ENCODE measurements at places on chromosomes 6 and 20.
A peak's percentile ranks its signal among the peaks of the same experiment; 100 is the strongest.

GRCh38 chr6:22071270-22072041, 225.4 kb downstream of the PRL start:
- DNase-seq: no peak

DNA sequence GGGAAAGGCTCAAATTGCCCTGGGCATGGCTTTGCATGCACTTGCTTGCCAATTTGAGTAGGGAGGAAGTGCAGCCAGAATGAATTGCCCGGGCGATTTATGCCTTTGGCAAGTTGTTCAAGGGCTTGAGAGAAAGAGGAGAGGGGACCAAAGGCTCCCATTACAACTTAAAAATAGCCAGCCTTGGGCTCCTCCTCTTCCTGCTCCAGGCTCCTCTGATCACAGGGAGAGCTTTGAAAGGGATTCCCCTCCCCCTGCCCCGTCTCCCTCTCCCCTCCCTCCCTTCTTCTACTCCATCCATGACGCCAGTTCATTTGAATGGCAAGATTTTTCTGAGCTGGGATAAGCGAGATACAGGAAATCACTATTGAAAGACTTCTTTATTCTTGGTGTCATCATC, 304.9 kb upstream of the JAG1 start:
- DNase-seq: no peak

DNA sequence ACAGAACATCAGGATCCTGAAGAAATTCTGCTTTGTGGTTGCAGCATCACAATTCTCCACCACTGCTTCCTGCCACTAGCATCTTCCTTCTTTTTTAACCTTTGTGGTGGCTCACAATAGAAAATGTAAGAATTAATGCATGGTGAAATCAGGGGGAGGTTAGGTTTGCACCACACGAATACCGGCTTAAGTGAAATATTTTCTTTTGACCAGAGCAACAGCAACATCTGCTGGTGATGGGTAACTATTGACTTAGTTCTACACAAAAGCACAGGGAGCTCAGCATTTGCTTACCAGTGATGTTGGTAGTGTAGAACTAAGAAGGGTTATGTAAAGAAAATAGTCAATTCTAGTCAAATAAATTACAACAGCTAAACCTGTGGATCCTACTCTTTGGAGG, 280.5 kb downstream of the SYNE1 start:
- DNase-seq: no peak

DNA sequence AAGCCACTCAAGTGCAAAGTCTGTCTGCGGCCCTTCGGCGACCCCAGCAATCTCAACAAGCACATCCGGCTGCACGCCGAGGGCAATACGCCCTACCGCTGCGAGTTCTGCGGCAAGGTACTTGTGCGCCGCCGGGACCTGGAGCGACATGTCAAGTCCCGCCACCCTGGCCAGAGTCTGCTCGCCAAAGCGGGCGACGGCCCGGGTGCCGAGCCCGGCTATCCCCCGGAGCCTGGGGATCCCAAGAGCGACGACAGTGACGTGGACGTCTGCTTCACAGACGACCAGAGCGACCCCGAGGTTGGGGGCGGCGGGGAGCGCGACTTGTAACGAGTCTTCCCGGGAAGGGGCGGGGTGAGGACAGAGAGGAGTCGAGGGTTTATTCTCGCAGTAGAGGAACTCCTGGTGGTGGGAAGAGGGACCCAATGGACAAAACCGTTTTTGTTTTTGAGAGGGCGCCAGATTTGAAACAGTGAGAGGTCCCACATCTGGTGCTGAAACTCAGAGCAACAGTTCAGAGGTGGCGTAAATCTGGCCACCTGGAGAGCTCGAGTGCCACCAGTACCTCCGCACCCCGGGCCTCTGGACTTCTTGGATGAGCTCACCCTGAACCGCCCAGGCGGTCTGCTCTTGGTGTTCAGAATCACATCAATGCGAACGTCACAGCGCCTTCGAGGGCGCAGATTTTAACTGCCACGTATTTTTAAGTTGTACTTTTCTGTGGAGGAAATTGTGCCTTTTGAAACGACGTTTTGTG, 8.0 kb downstream of the PRDM13 start:
- DNase-seq: peak; percentile 36

- DNase-seq: no peak
Observed at GRCh38 chr20:8693709-8694108, 375.2 kb upstream of the PLCB4 start.

- DNase-seq: no peak
Observed at GRCh38 chr6:89895276-89895874, 1.1 kb downstream of the GJA10 start.

DNA sequence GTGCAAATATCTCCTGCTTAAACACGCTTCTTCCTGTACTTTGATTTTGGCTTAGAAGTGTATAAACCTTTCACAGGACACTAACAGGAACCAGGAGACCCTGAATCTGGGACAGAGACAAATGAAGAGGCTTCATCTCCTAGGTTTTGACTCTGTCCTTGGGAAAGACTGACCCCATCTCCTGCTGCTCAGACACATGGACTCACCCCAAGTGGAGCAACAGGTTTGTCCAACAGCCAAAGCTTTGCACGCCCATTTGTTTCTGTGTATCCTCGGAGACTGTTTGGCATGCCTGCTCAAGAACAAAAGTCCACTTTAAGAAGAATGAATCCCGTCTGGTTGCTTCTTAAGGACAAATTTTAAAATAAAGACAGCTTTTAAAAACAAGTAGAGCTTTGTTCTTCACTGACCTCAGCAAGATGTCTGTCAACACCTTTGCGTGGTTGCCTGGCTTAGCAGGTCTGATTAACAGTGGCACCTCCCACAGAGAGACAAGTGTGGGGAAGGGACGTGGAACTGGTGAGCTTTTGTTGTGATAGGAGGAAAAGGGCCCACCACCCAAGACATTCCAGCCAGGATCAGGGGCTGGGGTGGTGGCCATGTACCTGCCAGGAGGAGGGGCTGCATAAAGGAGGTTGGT, 202.6 kb downstream of the SOD2 start:
- no peak for DNase-seq

- DNase-seq: no peak
Observed at GRCh38 chr20:13455713-13456112, 183.0 kb downstream of the TASP1 start.

DNA sequence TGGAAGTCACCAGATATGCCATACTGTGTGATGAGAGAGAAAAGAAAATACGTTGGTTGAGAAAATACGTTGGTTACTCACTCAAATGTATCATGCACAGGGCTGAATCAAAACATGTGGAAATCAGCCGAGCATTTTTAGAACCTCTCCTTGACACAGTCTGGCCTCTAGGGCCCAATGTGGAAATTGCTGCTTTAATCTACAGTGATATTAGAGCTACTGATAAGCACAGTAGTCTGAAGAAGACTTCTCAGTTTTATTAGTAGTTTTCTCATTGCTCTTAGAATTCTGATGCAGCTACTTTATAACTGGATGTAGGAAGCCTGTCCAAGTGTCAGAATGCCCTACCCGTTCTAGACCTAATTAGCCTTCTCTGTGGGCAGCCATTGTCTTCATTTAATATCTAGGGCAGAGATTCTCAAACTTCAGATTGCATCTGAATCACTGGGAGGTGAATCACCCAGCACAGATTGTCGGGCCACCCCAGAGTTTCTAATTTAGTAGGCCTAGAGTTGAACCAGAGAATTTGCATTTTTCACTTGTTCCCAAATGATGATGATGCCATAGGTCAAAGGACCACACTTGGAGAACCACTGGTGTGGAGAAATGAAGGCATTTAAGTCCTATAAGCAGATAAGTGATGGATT, 229.1 kb downstream of the PLCB1 start:
- peak; percentile 6 for DNase-seq

DNA sequence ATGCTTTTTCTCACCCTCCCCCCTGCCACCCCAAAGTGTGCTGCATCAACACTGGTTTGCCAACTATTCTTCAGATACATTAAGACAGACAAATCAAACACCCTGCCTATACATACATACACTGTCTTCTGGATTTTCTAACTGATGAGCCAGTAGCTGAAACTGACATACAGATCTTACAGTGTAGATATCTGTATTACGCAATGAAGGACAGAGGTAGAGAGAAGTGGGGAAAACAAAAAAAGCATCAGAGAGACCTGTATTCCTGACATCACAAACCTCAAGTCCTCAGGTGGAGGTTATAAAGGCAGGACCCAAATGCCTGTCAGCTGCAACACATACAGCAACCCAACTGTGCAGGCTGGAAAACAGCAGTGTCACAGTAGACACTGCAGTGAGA, 535.4 kb downstream of the HACE1 start:
- DNase-seq: no peak

- no peak for DNase-seq
Observed at GRCh38 chr6:108736832-108737231, 111.4 kb upstream of the ARMC2 start.

DNA sequence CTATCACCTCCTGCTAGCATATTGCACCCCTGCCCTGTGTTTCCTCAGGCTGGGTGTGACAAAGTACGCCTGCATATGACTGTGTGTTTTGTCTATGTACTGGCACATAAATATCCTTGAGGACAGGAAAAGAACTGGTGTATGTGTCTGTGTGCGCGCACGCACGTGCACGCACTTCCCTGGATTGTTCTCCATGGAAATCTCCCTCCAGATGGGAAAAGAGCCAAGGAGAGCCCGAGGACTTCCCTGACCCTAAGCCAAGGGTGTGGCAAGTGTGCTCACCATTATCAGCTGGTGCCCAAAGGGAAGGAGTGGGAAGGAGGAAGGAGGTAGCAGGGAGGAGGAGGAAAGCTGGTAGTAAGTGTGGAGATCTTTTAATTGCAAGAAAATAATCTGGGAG, 117.6 kb downstream of the HIVEP2 start:
- DNase-seq: no peak

DNA sequence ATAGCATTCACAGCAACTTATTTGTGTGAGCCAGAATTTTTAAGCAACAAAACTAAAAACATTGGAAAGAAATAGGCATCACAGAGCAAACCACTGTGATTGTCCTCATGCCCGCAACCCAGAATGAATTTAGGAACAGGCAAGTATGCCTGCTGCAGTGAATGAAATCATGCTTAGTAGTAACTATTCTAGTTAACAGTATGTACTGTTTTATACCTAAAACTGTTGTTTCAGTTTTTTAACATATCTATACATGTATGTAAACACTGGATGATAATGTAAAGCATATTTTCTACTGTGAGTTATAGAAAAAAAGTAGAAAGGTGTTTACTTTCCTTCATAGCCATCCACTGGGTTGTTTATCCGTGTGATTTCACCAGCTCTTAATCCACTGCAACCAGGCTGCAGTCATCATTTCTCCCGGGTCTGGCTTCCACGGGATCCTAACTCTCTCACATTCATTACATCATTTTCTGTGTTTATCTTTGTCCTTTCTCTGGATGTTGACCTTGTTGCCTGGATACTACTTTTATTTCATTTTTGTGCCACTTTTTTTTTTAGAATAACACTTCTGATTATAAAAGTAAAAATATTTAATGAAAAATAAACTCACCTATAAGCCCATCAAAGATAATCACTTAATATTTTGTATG, 3.6 kb upstream of the ARFGEF3 start:
- no peak for DNase-seq

DNA sequence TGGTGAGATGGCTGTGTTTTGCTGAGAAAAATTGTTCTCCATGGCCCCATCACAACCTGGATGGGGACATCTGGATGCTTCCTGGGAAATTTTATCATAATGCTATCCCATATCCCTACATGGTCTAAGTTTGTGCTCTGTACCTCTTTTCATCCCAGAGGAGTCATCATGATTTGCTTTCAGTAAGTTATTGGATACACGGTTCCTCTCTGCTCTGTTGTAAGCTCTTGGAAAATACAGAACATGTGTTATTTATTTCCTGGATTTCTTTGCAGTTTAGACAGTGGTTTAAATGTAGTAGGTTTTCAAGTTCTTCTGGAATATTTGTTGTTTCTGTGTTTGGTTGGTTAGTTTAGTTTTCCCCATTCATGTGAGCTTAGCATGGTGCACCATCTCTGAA, 129.2 kb upstream of the ECI2 start:
- no peak for DNase-seq

DNA sequence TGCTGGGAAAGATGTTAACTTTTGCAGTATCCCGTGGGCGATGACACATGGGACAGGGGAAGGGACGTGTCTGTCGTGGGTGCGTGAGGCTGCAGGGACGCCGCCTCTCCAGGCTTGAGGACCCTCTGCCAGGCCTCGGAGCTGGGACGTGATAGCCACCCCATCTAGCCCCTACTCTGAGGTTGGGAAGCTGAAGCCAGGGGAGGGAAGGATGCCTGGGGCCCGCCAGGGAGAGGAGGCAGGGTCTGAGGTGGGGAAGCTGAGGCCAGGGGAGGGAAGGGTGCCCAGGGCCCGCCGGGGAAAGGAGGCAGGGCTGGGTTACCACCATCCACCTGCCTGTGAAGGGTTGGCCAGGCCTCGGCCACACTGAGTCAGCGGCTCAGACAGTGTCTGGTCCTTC, 38.2 kb upstream of the GATA5 start:
- no peak for DNase-seq

GRCh38 chr6:20013066-20013861, 176.1 kb downstream of the ID4 start:
- no peak for DNase-seq

- no peak for DNase-seq
Observed at GRCh38 chr20:44644230-44644617, 7.3 kb downstream of the ADA start.

- no peak for DNase-seq
Observed at GRCh38 chr6:139514819-139515218, 140.4 kb upstream of the CITED2 start.

- DNase-seq: no peak
Observed at GRCh38 chr6:73854998-73855718, 159.2 kb downstream of the CD109 start.

- peak; percentile 83 for DNase-seq
Observed at GRCh38 chr6:39724787-39725631, at the start of gene KIF6. KIF6 (minus strand) TSS chr6:39725408; CDS start chr6:39725310, 98 bp downstream.

DNA sequence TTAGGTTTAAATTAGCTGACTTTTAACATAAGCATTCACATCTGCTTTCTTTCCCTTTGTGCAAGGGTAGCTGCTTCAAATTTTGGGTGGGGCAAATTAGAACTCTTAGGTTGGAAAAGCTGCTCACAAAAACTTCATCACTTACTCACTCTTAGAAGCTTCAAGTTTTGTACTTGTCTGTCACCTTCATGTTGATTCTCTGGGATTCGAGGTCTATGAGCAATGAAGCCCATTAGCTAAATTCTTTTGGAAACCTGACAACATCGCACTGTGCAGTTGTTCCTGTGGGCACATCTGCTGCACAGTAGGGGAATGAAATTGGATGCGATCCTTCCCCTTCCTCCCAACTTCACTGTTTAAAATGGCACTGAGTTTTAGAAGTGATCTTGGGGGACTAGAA, 156.1 kb downstream of the UBE3D start:
- DNase-seq: no peak

GRCh38 chr20:20210327-20210726, 157.6 kb upstream of the INSM1 start:
- no peak for DNase-seq

GRCh38 chr6:47235964-47236760, 73.5 kb downstream of the TNFRSF21 start:
- DNase-seq: no peak

DNA sequence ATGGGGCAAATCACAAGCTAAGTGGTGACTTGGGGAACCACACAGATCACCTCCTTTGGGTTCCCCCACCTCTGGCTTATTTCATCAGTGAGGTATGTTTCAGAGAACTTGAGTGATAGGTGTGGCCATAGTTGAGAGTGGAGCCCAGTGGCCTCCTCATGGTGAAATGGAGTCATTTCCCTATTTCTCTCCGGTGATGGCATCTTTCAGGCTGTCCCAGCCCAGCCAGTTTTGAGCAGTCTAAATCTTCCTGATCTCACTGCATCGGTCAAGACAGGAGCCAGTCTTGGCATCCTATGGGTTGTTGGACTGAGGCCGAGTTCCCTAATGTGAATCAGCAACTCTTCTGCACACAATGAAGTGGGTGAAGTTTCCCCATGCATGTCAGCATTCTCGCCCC, 132.4 kb downstream of the EYA2 start:
- no peak for DNase-seq

GRCh38 chr20:2515203-2515602, 6.5 kb upstream of the ZNF343 start:
- DNase-seq: no peak
